ENCODE measurements at places on chromosomes 2 and 18.
A peak's percentile ranks its signal among the peaks of the same experiment; 100 is the strongest.

GRCh38 chr2:163799807-163800206 is 64.0 kb upstream of the FIGN start:
- no peak for DNase-seq

GRCh38 chr2:219478916-219479315 is 19.8 kb upstream of the GMPPA start:
- DNase-seq: no peak

DNA sequence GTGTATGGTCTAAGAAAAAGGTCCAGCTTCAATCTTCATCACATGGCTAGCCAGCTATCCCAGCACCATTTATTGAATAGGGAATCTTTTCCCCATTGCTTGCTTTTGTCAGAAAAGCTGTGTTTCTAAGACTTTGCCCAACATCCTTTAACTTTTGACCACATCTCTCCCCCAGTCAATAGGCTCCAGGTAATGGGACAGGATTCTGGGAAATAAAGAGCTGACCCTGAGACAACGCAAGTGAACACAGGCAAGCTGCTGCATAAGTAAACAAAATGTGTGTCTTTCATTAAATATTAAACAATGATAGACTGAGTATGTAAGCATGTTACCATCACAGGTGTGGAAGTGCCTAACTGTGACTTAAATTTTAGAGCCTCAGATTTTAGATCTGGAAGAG is 23.0 kb downstream of the FAM110C start:
- no peak for DNase-seq

- DNase-seq: no peak
These were observed 3.2 kb upstream of the GPR35 start for GRCh38 chr2:240622060-240622411.

- DNase-seq: no peak
These were observed 36.7 kb downstream of the ASAP2 start for GRCh38 chr2:9243357-9243756.

DNA sequence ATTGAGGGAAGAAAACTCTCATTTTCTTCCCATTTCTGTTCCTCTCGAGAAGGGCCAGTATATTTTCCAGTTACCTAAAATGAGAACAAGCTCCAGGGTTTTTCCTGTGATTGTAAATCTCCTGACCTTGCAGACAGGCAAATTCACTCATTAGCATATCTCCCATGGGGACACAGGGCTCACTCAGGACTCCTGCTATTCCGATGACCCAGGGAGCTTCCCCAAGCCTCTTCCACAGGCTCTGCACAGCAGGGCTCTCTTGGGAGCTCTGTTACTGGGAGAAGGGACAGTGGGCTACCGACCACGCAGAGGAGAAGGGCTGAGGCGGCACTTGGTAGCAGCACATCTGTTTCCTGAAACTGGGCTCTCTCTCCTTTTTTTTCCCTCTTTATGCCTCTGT is 135.2 kb upstream of the CAPN13 start:
- no peak for DNase-seq

GRCh38 chr2:160335441-160335840 is 135.4 kb upstream of the ITGB6 start:
- no peak for DNase-seq

GRCh38 chr2:10786240-10786982 is 26.2 kb downstream of the PDIA6 start:
- DNase-seq: no peak

GRCh38 chr18:35692866-35693265 is 111.3 kb downstream of the GALNT1 start:
- DNase-seq: no peak

- DNase-seq: no peak
These were observed 273.5 kb upstream of the ATP5MC3 start for GRCh38 chr2:175454953-175455389.

DNA sequence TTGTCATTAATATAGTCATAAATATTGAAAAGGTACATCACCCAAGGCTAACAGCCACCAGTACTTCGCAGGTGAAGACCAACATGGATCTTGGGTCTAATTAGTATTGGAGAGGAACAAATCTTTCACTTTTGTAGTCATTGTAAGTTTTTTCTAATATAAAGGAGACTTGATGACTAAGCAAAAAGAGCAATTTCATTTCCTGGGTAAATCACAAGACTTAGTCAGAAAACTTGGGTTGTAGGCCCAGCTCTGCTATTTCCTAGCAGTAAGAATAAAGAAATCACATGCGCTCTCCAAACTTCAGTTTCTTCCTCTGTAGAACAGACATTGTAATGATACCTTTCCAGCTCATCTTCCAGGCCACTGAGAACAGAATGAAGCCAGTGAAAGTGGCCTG is 40.9 kb downstream of the NRP2 start:
- DNase-seq: no peak

GRCh38 chr2:41872646-41873045 is 175.2 kb upstream of the PKDCC start:
- DNase-seq: peak; percentile 89

Data from fibroblast of upper back skin (primary cell).